ENCODE measurements at places on chromosomes 12 and 14.

DNA sequence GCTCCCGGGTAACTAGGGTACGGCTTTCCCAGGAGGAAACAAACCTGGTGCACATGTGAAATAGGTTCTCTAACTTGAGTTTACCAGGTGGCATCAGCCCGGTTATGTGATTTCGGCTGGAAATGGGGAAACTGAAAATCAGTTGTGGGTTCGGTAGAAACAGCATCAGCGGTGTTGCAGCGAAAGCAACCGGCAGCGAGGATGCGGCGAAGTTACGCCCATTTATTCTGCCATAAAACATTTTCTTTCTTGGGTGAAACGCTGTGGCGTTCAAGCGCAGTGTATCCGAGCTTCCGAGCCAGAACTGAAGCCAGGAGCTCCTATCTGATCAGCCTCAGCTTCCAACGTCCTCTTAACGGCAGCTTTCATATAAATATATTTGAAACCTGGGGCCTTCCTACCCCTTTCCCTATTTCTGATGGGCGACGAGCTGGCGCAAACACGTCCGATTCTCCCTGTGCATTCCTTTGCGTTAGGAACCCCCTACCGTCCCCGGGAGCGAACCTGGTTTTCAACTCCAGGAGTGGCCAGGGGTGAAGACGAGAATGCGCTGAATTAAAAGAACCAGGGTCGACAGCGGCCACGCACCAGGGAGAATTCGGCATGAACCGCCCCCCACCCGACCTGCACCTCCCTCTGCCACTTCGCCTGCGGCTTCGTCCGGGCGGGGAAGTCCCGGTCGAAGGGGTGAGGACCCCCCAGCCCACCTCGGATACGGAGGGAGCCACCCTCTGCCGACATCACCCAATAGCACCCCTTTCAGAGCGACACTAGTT, 1.6 kb downstream of the DPF3 start:
- DNase-seq, result no peak

DNA sequence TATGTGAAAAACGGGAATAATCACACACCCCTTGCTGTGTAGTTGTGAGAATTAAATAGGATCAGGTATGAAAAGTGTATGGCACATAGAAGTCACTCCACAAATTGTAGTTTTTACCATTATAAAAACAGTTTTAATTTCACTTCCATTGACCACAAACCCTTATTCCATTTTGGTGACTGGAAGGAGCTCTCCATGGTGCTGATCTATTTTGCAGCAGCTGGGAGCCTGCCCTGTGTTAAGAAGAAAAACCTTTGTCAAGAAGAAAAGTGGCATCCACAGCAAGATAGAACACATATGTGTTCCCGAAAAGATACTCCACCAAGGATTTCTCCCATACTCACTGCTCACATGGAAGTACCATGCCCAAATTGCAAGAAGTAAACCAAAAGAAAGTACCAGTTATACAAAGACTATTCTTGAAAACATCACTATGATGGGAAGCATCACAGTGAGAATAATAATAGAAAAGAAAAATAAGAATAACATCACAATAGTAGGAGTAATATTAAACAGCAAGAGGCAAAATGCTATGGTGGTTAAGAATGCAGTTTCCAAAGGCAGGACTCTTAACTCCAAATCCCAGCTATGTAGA, 58.7 kb downstream of the TUNAR start:
- no peak for DNase-seq

- no peak for DNase-seq
Observed at GRCh38 chr14:104559804-104560585, 19.6 kb upstream of the C14orf180 start.

DNA sequence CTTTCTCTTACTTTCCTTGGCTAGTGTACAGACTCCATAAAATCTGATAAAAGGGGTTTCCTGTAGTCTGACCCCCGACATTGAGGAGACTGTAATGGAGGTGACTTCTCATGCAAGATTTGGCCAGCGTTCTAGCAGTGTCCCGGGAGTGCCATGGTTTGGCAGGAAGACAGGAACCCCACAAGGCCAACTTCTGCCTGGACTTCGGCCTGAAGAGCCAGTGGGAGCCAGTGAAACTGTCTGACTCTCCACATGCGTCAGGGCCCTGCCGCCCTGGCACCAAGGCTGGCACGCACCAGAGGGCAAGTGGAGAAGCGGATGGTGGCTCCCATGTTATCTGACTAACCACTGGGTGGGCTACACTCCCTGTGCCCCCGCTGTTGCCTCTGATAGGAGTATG, 70.5 kb downstream of the TMEM260 start:
- no peak for DNase-seq

- DNase-seq, result no peak
Observed at GRCh38 chr12:62436164-62436503, 30.5 kb upstream of the MON2 start.

DNA sequence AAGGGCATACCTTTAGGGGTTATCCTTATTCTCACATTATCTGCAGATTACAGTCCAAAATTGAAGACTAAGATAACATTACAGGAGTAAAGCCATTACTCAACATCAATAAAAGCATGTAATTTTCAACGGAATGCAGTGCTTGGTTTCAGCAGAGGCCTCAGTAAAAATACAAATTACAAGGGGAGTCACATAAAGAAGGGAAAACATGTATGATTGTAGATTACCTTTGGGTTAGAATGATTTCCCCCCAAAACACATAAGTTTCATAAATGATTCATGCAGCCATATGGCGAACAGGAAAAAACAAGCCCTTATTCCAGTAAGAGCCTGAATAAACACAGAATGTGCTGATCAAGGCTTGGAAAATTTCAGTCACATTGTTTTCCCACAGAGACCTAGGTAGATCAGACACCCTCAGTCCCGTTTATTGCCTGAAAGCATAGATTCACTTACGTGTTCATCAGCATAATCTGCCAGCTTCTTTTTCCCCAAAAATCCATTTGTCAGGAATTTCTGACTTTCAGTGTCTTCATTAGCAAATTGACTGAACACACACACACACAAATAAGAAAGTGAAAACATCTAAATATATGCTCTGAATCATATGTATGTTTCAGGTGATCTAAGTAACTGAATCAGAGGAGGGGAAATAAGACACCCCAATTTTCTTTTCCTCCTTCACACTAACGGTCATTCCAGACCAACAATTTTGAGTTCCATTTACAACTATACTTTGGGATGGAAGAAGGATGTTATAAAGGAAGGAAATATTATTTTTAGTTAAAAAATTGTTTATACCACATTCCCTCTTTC, 37.5 kb downstream of the SLC38A4 start:
- no peak for DNase-seq

- DNase-seq, result no peak
Observed at GRCh38 chr12:50747817-50748216, 16.1 kb upstream of the ATF1 start.

- DNase-seq, result no peak
Observed at GRCh38 chr14:20215196-20215595, 8.3 kb upstream of the OR11H6 start.

- DNase-seq, result no peak
Observed at GRCh38 chr12:110928700-110929099, 8.3 kb upstream of the MYL2 start.

DNA sequence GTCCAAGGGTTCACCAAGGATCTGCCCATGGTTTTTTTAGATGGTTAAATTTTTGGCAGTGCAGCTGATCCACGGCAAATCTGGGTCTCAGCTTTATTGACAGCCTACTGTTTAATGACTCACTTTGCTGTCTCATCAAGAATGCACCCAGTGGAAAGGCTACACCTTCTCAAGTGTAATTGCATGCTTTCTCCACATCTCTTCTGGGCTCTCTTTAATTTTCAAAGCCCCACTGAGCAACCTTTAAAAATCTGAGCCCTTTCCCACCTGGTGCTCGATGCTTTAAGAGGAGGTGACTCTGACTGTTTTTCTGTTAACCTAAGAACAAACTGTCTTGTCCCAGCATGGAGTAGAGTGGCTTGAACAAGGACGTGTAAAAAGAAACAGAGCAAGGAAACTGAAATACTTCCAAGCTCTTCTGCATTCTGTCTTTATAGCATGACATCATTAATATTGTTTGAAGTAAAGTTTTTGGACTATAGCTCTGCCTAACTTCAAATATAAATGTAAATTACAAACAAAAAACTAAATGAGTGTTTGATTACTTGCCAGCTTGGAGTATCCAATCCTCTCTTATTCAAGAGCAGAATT, 214.2 kb upstream of the KRR1 start:
- no peak for DNase-seq

DNA sequence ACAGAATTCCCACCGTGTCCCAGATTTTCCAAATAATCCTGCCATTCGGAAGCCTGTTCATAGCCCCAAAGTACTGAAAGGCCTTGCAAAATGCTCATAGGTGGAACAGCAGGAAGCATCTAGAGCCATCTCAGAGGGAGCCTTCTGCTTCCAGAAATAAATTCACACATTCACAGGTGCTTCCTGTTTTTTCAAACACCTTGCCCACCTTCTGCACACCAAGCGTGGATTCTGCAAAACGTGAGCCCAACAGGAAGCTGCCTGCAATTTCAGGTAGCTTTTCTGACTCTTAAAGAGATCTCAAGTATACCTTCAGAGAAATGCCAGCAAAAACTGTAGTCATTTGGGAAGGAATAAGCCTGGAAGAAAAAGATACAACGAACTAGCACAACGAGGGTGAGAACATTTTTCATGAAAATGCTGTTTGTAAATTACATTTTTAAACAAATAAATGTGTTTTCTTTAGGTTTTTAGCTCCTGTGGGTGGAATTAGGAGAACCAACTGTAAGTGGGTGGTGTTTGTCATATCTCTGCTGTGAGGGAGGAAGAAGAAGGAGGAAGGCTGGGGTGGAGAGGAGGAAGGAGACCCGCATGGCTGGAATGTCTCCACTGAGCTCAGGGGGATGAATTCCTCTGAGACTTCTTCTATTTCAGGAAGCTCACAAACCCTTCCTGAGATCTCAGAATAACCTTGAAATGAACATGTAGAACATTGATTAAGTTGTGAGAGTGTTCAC, at the start of gene IFNG-AS1:
TSS of gene IFNG-AS1 (plus strand) at position 264 of the 737 bp plus-strand sequence.
- DNase-seq, result no peak

GRCh38 chr12:122981036-122981471, 573 bp downstream of the ARL6IP4 start:
- DNase-seq, result no peak

GRCh38 chr12:8064131-8064530, 2.0 kb downstream of the C3AR1 start:
- DNase-seq, result no peak

GRCh38 chr14:34085695-34086094, 134.8 kb upstream of the EGLN3 start:
- no peak for DNase-seq

GRCh38 chr12:49961993-49962764, 507 bp downstream of the AQP5 start:
- no peak for DNase-seq

DNA sequence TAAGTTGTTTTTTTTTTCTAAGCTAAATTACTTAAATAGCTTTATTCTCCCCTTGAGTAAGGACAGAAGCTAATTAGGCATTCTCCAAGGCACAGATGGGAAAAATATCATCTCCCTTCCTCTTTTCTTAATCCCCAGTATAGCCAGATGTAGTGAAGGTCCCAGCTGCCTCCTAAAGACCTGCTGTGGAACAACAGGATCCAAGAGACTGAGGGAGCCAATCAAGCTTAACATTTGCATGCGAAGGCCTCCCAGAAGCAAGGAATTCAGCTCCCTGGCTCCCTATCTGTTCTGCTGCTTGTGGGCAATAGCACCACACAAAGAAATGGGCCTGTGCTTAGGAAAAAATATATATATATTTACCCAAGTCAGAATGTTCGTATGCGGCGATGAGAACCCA, 255.2 kb downstream of the SYT1 start:
- DNase-seq, result no peak

DNA sequence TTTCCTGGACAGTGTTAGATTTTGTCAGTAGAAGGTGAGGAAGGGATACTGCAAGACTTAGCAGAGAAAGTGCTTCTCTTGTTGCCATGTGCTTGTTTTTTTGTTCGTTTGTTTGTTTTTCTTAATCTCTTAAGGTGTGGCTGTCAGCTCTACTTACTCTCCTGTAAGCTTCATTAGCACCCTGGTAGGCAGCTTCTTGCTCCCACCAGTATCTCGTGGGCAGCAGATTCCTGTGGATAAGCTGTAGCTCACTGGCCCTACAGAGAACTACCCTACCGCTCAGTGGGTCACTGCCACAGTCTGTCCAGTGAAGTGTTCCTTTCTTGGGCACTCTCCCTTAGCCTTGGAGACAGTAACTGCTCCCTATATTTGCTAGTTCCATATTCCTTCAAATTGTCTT, 30.1 kb downstream of the VRK1 start:
- DNase-seq, result no peak

DNA sequence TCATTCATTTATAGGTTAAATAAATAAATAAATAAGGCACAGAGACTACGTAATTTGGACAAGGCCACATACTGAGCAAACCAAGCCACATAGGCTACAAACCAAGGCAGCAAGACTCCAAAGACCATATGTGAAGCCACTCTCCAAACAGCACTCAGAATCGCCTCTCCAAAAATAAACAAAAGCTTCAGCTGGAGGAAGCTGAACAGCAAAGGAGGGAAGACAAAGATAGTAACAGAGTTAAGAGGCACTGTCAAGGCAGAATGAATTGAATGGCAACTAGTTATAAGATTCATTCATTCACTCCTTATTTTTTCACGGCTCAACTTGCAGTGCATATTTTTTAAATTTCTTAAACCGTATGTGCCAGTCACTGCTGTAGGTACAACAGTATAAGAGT, 200.5 kb upstream of the GRIP1 start:
- no peak for DNase-seq

Measured in activated T-helper 1 cell treated with anti-CD3 and anti-CD28 coated beads, Interleukin-2, amount 50 U/mL, for 16 hours (primary cell).